AG20443 (cell line): ENCODE measurements at places on chromosomes 5 and 9.
A peak's percentile ranks its signal among the peaks of the same experiment; 100 is the strongest.

DNA sequence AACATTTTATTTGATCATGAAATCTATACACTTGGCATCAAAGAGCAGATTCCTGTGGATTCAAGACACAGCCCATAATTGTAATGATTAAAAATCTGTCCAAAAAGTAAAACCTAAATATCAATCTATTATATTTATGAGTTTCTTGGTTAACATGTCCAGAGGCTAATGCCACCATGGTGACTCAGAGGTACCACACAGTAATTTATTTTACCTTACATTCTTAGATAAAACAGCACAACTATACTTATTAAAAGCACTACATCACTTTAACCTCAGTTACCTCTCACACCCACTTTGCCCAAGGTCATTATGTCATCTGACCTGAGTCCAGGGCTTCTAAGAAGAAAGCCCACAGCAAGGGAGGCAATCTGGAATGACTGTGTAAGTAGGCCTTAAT, 519.2 kb downstream of the RASEF start:
- DNase-seq = no peak

DNA sequence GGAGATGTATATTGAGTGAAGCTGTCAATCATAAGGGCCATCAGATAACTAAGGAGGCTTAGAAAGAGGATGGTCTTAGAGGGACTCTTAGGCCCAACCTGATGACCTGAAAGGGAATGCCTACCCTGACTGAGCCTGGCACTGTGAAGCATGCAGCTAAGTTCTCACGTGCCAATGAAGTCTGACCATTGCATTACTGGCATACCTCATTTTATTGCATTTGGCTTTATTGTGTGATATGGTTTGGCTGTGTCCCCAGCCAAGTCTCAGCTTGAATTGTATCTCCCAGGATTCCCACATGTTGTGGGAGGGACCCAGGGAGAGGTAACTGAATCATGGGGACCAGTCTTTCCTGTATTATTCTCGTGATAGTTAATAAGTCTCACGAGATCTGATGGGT, 421.6 kb upstream of the SGCD start:
- peak; percentile 73 for DNase-seq

DNA sequence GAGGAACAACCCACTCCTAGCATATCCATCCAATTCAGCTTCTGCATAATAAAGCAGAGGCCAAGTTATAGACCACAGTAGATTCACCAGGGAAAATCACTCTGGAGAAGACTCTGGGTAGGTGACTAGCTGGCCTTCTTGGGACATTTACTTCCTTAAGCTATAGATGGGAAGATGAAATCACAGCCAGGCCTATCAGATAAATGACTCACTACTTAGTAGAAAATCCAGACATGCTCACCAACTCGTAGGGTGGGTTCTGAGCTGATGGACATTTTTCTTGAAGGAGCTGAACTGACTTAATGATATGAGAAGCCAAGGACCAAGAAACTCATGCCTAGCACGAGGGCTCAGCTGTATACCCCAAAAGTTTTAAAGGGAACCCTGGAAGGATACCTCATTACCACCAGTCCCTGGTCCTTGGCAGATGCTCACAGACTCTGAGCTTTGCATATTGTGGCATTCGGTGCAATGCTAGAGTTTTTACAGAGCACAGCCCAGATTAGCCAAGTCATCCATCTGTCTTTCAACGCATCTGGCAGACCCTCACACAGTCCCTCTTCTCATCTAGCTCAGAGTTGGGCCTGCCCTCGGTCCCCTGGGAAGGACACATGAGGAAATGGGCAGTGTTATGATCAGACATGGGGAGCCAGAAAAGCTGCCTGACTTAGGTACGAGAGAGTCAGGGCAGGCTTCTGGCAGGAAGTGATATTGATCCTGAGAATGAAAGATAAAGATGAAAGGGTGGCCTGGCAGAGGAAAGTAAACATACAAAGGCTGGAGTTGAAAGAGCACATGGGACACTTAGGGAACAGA, 15.0 kb downstream of the ACSL6 start:
- DNase-seq = no peak

DNA sequence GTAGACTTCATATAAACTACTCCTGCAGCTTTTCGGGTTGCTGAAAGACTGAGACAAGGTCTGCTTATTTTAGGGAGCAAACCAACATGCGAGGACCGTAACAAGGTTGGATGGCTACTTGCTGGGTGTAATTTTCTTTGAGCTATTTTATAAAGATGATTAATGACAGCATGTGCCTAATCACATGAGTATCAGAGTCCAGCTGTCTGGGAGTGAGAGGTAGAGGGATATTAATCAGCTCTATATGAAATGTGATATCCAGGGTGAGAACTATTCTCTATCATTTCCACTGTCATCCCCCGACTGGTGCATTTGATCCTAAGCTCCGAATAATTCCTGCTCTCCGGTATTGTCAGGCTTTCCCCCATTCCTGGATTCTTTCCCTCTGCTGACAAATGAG, 193.8 kb upstream of the HMHB1 start:
- no peak for DNase-seq

- DNase-seq = peak; percentile 60
Measured at GRCh38 chr5:54243483-54244080, 66.8 kb downstream of the ARL15 start.

- no peak for DNase-seq
Measured at GRCh38 chr5:6326776-6327175, 51.6 kb downstream of the MED10 start.

DNA sequence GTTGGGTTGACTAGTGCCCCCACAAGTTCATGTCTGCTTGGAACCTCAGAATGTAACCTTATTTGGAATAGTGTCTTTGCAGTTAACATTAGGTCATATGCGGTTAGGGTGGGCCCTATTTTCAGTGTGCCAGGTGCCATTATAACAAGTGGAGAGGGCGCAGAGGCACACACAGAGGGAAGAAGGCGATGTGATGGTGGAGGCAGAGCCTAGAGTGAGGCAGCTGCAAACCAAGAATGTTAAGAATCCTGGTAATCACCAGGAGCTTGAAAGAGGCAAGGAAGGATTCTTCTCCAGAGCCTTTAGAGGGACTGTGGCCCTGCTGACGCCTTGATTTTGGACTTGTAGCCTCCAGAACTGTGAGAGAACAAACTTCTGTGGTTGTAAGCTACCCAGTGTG, 10.9 kb downstream of the GPR107 start:
- no peak for DNase-seq

GRCh38 chr9:92807031-92807756, 42.6 kb upstream of the BICD2 start:
- peak; percentile 24 for DNase-seq
